ENCODE measurements at places on chromosomes 5 and 9.

GRCh38 chr5:53884844-53885243, 324.4 kb downstream of the NDUFS4 start:
- no peak for DNase-seq

- no peak for DNase-seq
Measured at GRCh38 chr5:135120951-135121350, 86.9 kb upstream of the PITX1 start.

DNA sequence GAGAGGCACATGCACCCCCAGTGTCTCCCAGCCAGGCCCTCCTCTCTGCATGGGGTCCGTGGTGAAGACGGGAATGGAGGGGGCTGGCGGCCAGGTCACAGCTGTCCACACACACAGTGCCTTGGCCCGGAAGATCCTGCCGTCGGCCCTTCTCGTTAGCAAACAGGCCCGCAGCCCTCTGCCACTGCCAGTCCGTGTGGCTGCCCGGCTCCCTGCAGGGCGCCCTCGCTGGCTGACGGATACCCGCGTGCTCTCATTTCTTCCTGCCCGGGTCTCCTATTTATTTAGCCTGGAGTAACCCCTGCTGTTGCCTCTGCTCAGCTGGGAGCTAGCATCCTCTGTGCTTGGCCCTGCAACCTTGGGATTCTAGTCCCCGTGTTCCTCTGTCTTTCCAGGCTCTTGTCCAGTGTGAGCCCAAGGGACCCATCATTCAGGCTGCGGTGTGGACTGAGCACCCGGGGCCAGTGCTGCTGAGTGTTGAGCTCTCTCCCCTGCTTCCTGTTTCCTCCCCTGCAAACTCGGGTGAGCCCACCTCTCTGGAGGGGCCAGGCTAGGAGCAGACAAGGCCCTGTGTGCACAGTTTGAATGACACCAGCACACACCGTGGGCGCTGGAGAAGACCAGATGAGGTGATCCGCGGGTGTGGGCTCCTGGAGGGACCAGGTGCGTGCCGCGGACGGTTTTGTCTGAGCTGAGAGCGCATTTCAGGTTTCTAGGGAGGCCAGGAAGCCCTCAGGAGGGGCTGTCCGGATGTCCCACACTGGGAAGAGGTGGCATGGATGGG, 14.6 kb upstream of the RNU6ATAC start:
- no peak for DNase-seq

GRCh38 chr5:43425983-43426382, 13.8 kb upstream of the CCL28 start:
- DNase-seq, result no peak

- no peak for DNase-seq
Measured at GRCh38 chr5:139363937-139364336, 19.2 kb downstream of the SLC23A1 start.

DNA sequence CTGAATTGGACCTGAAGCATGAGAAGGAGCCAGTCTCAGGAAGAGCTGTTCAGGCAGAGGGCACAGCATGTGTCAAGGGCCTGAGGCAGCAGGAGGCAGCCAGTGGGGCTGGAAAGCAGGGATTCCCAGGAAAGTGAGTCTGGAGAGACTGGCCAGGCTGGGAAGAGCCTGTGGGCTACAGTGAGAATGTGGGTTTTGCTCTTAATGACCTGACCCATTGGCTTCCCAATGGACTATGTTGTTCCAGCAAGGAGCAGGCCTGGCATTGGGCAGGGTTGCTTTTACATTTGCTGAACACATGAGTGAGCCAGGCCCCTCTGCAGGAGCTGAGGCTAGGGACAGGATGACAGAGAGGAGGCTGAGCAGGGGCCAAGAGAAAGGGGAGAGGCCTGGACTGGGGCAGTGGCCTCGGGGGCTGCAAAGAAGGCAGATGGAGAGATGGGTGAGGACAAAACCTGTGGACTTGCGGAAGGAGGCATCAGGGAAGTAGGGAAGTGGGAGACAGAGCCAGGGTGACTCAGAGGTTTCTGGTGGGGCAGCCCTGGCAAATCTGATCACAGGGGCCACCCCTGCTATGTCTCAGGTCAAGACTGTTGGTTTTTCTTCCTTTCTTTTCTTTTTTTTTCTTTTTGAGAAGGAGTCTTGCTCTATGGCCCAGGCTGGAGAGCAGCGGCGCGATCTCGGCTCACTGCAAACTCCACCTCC, 65.9 kb upstream of the NEK6 start:
- DNase-seq, result no peak

GRCh38 chr9:101530076-101530711, 3.5 kb upstream of the RNF20 start:
- peak; percentile 94 for DNase-seq

DNA sequence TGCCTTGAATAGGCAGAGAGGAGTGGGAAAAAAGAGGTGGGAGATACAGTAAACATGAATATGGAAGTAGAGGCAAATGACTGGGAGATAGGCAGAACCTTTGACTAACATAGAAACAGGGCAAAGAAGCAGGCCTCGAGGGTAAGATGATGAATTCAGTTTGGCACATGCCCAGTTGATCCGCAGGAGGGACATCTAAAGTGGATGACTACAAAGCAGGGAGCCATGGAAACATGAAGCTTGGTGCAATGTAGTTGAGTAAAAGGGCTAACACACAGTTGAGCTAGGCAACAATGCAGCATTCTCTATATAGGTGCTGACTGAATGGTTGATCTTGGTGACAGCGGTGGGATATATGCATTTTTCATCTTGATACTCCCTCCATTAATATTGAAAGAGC, 253.8 kb downstream of the DMRT2 start:
- no peak for DNase-seq

DNA sequence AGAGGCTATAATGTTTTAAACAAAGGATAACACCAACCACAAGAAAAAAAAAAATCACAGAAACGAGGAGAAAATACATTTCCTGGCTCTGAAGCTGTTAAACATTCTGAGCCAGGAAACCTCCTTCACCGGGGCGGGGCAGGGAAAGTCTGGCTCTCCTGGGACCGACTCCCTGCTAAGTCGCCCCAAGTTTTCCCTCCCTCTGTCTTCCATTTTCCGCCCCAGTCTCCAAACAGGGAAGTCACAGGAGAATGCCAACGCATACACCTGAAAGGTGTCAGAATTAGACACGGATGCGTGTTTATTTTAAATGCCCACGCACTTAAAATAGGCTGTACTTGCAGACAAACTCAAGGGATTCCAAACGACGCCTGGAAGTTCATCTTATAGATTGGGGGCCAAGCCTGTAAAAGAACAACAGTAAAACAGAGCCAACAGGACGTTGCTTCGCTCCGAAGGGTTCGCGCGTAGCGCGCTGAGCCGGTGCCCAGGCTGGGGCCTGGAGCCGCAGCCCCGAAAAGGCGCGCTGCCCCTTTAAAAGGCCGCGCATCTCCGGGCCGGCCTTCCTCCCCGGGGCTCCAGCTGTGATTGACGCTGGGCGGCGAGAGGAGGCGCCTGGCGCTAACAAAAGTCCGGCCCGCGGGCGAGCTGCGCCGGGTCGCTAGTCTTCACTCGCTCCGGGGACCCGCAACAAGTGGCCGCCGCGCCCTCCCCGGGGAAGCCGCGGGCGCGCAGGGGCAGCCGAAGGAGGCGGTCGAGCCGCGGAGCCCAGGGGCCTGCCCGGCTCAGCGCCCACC, at the start of gene FBXL7:
Gene FBXL7, plus strand, starts transcription at position 653 of the 797 bp plus-strand sequence.
- no peak for DNase-seq

DNA sequence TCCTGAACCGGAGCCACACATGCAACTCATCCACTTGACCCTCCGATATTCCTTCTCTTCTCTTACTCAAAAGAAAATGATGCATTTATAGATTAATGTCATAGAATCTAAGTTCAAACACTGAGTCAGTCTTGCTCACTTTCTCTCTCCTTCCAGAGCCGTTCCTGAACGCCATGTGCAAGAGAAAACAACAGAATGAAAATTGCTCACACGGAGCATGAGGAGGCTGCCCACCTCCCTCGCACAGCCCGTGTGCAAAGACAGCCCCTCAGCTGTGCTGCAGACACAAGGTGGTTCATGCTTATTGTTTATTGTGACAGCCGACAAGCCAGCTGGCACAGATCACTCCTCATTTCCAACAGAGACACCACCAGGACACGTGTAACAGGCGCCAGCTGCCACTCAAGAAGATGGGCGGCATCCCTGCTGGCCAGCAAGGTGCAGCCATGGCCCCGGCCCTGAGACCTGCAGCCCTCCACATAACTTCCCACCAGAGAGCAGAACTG, 290.8 kb downstream of the GLIS3 start:
- DNase-seq, result no peak

DNA sequence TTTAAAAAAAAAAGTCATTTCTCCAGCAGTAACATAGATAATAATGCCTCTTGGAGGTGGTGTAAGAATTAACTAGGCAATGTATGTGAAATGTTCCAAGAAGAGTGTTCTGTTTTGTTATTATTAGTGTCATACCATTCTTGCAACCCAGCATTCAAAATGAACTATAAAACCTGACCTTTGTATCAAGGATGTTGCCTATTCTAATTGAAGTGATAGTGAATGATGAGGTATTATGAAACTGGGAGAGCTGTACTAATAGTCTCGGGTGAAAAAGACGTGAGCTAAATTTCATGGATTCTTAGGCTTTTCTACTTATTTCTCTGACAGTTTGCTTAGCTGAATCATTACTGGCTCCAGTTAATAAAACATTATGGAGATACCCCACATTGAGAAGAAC, 224.6 kb downstream of the CD180 start:
- DNase-seq, result no peak

DNA sequence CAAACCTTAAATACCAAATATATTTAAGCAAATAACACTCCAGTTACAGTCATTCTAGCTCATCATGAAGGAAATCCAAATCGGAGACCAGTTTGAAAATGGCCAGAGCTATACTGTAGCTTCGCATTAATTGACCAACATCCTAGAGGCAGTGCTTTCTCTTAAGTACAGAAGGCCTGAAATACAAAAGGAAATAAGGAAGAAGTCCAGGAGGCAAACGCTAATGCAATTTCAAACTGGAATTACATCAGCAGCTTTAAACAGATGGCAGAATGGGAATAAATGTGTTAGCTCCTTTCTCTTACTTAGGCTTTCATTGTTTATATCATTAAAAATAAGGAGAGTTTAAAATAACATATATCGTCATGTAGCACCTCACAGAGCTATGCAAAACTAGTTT, 197.0 kb downstream of the SEC61B start:
- DNase-seq, result peak; percentile 67

- DNase-seq, result no peak
Measured at GRCh38 chr9:107895501-107896001, 406.0 kb upstream of the KLF4 start.

DNA sequence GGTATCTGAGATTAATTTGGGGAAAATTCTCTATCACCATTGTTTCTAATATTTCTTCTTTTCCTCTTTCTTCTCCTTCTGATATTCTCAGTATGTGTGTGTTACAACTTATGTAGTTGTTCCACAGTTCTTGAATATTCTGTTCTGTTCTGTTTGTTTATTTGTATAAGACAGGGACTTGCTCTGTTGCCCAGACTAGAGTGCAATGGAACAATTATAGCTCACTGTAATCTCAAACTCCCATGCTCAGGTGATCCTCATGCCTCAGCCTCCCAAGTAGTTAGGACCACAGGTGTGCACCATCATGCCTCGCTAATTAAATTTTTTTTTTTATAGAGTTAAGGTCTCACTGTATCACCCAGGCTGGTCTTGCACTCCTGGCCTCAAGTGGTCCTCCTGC, 145.8 kb upstream of the TUT7 start:
- no peak for DNase-seq

DNA sequence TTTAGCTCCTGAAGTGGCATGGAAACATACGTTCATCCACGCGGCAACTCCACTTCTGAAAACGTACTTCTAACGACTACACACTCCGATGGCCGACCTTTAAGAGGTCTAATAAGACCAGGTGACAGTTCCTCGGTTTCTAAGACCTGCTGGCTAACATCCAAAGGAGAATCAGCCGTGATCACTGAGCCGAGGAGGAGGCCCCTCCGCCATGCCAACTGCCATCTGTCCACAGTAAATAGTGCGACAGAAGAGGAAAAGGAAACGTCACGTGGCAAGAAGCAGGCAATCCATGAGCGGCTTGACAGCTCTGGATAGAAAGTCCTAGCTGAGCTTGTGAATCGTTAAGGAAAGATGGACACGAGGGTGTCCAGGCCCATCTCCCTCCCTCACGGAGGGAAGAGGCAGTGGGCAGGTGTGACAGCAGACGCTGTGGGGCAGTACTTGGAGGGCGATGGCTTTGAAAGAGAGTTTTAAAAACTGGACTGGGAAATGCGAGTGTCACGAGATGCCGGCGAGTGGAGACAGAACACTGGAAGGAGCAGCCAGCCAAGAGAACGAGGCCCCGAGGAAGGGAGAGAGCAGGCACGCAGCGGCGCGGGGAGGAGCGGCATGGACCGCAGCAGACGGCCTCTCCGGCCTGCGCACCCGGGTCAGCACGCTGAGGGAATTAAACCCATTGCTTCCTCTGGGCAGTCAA, 66.7 kb upstream of the TBC1D9B start:
- no peak for DNase-seq

GRCh38 chr9:5784526-5785315, 48.2 kb downstream of the ERMP1 start:
- DNase-seq, result no peak

DNA sequence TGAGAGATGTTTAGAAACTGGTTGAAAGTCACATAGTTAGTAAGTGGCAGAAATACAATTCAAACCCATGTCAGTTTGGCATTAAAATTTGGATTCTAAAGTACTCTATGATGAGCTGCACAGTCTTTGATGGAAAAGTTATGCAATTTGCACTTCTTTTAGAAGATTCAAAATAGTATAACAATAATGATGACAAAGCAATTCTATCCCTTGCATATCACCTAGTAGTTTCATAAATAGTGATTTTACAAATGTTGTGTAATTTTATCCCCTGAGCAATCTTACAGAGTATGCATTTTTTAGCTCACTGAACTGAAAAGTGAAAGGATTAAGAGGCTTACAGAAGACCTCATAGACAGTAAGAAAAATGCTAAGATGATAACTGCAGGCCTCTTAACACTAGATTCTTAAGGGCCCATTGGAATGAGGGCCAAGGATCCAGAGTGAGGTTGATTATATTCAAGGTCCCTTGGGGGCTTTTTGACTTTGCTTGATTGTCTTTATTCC, 3.7 kb downstream of the C5orf46 start:
- DNase-seq, result no peak

- no peak for DNase-seq
Measured at GRCh38 chr5:23411994-23412393, 95.4 kb upstream of the PRDM9 start.

DNA sequence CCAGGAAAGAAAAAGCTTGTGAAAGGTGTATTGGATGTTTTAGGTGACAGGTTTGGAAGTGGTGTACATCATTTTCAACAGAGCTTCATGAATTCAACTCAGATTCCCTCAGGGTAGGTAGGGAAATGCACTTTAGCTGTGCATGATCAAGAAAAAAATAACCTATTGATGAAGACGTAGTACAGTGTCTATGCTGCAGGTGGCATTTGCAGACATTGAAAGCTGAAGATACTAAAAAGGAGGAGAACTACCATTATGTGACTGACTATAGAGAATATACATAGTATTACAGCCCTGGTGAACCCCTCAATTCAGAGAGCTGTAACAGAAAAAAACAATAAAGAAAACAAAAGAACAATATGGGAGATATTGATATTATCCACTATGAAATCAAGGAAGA, 2344.7 kb upstream of the ACO1 start:
- DNase-seq, result no peak

Data from inflammatory macrophage treated with lipopolysaccharide for 1 hour (primary cell).